Kidney epithelial cell (primary cell): ENCODE measurements at places on chromosomes 5 and 9.
A peak's percentile ranks its signal among the peaks of the same experiment; 100 is the strongest.

DNA sequence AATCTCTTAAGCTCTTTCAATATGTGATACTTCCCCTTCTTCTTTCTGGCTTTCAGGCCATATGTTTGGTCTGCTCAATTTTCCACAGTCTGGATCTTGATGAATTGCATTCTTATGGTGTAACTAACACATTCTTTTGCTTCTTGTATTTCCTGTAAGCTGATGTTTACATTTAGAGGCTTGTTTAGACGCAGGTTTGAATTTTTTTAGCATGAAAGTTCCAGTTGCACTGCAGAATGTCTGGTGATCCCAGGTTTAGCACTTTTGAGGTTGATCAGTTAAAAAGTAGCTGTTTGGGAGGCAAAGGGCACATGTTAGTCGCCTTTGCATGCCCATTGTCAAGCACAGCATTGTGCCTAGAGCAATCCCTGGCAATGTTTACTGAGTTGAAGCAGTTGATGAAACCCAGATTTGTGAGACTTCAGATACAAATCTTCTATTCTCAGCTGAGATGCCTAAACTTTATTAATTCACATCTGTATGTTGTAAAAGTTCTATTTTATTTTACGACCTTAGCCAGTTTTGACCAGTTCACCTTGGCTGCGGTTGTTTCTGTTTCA lies 59.6 kb upstream of the SPATA31C2 start:
- no peak for DNase-seq

GRCh38 chr9:92607088-92607487 lies 62.8 kb downstream of the IPPK start:
- DNase-seq: no peak

DNA sequence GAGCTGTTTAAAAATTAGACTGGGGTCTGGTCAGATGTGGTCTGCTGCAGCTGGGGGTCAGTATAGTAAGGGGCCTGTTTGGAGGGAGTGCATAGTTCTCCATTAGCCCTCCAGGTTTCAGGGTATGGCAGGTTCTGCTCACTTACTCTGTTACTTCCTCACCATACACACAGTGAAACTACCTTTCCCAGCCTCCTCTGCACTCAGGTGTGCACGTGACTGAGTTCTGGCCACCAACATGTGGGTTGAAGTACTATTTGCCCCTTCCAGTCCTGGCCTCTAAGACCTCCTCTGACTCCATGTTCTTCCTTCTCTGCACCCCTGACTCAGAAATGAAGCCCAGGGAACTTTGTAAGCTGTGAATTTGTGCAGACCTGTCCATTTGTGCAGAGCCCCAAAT lies 190.5 kb upstream of the CLINT1 start:
- DNase-seq: no peak

DNA sequence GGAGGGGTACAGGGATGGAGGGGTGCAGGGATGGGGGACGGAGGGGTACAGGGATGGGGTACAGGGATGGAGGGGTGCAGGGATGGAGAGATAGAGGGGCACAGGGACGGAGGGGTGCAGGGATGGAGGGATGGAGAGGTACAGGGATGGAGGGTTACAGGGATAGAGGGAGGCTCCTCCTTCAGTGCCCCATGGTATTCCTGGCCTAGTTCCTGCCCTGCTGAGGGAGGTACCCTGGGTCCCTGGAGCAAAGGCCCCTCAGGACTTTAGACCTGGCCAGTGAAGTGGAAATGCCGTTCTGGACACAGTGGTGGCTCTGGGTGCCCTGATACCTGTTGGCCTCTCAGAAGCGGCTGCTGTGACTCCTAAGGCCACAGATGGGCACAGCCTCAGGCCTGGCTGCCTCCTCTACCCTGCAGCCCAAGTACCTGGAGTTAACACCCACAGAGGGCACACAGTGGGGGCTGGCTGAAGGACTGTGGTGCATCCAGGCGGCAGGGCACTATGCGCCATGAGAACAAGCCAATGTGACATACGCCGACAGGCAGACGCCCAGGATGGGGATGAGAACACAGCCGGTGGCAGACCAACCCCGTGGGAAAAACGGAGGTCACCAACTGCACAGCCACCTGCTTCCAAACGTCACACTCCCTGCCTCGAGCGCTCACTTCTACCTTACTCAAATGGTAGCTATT lies 8.4 kb downstream of the PTGES2 start:
- no peak for DNase-seq

GRCh38 chr9:73118898-73119554 lies 32.6 kb upstream of the ANXA1 start:
- DNase-seq: peak; percentile 41

DNA sequence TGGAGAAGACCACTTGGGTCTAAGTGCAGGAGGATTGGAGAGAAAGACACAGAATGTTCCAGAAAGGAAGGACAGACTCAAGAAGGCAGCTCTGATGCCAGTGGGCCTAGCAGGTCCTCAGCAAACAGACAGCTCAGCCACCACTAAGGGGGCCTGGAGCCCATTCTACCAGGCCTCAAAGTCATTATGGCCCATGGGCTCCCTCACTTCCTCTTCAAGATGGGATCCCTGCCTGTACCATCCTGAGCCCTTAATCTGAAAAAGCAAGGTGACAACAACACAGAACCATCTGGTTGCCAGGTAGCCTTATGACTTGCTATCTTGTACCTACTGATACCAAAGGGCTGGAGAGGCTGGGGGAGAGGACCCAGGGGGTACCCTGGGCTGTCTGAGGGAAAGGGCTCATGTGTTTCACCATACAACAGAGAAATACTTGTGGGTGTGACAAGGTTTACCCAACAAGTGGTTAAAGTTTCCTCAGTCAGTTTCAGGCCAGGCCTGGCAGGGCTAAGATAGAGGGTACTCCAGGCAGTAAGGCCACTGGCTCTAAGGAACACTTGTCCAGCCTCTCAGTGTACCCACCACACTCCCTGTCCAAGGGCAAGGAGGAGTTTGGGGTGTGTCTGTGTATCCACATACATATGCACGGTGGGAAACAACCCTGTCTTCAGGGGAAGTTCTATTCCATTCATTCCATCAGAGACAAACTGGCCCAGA lies 30.7 kb downstream of the TCF7 start:
- DNase-seq: no peak

- DNase-seq: peak; percentile 32
These were observed 287.0 kb upstream of the SEMA6A start for GRCh38 chr5:116861666-116862065.
